ENCODE measurements at places on chromosomes 2 and 18.

GRCh38 chr2:184272056-184272455, 326.3 kb upstream of the ZNF804A start:
- H3K4me1 ChIP-seq, result no peaks in the 10 kb centered on the region
- no peaks in the 10 kb centered on the region for H3K36me3 ChIP-seq
- H3K27ac ChIP-seq, result no peak overlapping the region

DNA sequence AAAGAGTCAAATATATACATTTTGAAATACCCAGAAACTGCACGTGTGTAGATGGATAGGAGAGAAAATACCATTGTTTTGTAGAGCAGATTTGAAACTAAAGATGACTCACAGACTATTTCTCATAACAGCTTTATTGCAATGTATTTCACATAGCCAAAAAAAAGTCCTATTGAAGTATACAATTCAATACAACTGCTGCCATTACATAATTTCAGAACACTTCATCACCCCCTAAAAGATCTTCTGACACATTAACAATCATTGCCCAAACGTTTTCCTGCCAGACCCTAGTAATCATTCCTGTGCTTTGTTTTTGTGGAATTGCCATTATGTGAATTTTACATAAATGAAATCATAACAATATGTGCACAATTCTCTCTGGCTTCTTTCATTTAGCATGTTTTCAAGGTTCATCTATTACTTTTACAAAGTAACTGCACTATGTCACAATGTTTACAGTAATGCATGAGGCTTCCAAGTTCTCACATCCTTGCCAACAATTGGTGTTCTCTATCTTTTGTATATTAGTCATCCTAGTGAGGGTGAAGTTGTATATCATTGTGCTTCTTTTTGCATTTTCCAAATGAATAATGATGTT, 378.6 kb upstream of the CWC22 start:
- H3K36me3 ChIP-seq, result no peaks in the 10 kb centered on the region
- no peak overlapping the region for H3K27ac ChIP-seq
- H3K4me1 ChIP-seq, result no peaks in the 10 kb centered on the region
- no peak overlapping the region for H3K4me3 ChIP-seq
- DNase-seq, result peak; percentile 15
- H3K27me3 ChIP-seq, result no peaks in the 10 kb centered on the region

- DNase-seq, result no peak
- H3K27me3 ChIP-seq, result no peaks in the 10 kb centered on the region
- no peak overlapping the region for H3K27ac ChIP-seq
- H3K4me3 ChIP-seq, result no peak overlapping the region
These were observed 16.4 kb upstream of the RBM44 start for GRCh38 chr2:237782181-237782580.

DNA sequence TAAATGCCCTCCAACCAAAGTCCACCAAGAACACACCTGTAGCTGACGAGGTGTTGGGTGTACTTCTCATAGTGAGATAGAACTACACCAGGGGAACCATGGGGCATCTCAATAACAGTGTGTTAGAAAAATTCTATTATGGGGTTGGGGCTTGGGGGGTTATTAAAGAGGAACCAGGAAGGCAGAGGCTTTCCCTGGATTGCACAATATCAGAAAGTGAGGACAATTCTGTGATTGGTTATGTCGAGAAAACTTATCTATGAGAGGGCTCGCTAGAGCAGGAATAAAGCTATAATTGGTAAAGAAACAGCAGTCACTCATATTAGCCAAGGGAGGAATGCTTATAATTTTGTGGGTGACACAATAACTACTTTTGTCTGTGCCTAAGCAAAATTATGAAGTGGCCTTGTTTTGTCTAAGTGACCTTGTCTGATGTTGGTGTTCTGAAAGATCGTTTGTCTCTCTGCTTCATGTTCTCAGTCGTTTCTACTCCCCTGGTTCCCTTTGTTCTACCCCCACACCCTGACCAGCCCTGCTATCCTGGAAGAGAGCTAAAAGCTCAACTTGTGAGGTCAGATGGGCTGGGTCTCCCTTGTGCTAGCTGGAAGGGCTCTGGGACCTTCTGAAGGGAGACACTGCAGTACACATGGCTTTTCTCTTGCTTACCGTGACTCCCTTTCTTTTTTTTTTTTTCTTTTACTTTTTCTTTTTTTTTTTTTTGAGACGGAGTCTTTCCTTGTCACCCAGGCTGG, 21.6 kb upstream of the INO80C start:
- no peak overlapping the region for H3K27ac ChIP-seq
- DNase-seq, result no peak
- H3K27me3 ChIP-seq, result no peaks in the 10 kb centered on the region
- H3K4me1 ChIP-seq, result no peaks in the 10 kb centered on the region

DNA sequence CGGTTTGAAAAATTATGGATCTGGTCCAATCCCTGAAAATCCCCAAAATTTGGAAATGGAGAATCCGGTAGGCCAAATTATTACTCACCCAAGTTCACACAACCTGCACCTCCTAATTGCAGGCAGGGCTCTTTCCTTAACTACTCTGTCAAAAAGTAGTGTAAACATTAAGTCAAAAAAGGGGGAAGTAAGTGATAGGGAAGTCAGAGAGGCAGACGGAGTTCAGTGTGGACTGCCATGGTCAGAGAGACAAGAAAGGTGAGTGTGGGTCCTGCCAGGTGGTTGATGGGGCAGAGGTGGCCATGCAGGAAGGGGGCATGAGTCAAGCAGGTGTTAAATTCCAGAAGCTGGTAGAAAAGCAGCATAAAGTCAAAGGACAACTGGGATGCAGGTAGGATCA, 104.7 kb upstream of the STPG4 start:
- H3K27ac ChIP-seq, result no peak overlapping the region
- no peaks in the 10 kb centered on the region for H3K4me1 ChIP-seq
- H3K27me3 ChIP-seq, result no peaks in the 10 kb centered on the region
- DNase-seq, result no peak
- H3K36me3 ChIP-seq, result no peaks in the 10 kb centered on the region
- H3K4me3 ChIP-seq, result no peak overlapping the region
